AML-193 (cell line): ENCODE measurements at places on chromosomes 16 and 17.

DNA sequence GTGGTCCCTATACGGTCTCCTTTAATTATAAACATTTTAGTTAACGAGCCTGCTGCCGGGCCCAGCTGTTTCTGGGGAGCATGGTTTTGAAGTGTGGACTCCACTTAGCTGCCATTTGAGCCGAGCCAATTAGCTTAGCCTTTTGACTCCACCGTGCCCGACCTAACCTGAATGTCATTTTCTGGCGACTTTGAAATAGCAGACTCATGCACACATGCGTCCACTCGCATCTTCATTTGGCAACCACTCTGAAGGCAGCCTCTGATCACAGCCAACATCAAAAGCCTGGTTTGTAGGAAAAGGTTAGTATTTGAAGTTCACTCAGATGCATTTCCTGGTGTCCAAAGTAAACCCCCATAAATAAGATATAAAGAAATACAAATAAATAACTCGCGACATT, 16.8 kb downstream of the AXIN2 start:
- DNase-seq: no peak

DNA sequence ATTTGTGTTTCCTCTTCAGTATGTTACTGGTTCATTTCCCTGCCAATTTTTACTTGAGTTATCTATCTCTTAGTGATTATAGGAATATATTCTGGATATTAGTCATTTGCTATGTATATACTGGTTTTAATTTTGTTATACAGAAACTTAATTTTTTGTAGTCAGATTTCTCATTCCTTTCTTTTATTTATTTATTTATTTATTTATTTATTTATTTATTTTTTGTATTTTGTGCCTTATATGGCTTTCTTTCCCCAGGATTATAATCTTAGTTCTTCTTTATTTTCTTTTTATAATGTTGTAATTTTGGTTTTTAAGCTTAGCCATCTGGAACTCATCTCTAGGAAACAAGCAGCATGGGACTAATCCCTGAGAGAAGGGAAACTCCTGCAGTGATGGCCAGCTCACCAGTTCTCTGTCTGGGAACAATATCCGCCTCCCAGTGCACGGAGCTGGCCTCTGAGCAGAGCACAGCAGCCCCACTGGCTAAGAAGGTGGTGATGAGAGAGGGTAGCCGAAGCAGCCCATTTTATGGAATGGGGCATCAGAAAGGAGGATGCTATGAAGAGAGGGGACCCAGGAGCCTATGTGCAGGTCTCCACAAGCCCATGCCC, 54.5 kb upstream of the ADORA2B start:
- DNase-seq: no peak

DNA sequence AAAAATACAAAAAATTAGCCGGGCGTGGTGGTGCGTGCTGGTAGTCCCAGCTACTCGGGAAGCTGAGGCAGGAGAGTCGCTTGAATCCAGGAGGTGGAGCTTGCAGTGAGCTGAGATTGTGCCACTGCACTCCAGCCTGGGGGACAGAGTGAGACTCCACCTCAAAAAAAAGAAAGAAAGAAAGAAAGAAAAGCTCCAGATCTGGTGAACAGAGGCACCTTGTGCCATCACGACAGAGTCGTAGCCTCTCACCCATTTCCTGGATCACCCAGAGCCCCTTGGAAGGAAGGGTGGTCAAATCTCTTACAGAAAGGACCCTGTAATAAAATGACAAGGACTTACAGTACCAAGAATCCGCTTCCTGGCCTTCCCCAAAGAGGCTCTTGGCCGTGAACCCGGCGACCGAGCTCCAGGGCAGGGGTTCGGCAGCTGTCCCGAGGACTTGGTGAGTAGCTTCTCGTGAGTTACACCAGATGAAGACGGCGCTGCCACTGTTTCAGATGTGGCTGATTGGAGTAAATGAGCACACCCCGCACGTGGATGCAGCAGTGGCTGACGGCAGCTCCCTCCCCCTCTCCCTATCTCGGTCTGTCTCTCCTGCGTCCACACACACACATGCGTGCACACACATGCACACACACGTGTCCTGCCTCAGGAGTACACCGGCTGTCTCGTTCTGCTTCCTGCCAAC, 13.5 kb downstream of the LGALS3BP start:
- DNase-seq: no peak

GRCh38 chr16:68499006-68499405, 40.1 kb upstream of the ZFP90 start:
- DNase-seq: no peak

GRCh38 chr16:85994492-85995490, 95.8 kb downstream of the IRF8 start:
- no peak for DNase-seq

DNA sequence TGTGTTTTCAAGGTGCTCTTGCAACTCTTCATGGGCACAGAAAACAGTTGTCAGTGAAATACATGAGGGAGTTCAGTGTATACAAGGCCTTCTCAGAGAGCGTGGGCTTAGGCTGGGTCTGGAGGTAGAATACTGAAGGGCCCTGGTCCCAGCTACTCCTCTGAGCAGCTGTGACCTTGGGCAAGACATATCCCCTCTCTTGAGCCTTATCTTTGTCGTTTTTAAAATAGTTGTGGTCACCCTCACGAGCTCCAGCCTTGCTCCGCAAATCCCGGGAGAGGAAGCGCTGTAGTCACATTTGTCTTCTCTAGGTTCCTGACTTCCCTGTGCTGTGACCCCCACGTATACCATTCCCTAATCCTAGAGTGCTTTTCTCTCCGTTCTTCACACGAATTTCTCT, 3.6 kb downstream of the ZNRF1 start:
- no peak for DNase-seq

DNA sequence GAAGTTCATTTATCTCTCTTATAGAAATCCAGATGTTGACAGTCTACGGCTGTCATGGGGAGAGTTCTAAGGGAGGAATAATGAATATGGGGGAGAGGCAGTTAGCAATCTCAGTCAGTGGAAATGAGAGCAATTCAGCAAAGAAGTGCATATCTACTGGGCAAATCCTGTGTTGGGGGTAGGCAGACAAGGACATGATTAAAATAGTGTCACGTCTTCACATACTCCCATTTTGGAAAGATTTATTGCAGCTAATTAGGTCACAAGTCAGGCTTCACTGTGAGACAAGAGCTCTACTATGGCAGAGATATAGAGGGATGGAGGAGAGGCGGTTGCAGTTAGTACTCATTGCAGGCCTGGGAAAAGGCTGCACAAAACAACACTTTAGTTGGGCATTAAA, 29.8 kb downstream of the LRRC36 start:
- no peak for DNase-seq

DNA sequence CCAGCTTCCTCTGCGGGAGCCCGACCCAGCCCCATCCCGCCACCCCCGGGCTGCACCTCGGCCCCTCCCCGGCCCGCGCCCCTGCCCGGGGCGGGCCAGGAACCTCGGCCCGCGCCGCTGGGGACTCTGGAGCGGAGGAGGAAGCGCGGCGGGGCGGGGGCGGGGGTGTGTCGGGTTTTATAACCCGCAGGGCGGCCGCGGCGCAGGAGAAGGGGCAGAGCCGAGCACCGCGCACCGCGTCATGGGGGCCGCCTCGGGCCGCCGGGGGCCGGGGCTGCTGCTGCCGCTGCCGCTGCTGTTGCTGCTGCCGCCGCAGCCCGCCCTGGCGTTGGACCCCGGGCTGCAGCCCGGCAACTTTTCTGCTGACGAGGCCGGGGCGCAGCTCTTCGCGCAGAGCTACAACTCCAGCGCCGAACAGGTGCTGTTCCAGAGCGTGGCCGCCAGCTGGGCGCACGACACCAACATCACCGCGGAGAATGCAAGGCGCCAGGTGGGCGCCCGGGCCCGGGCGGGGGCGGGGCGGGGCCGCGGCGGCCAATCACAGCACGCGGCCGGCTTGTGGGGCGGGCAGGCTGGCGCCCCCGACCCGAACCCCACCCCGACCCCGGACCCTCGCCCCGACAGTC, at the start of gene ACE:
Gene ACE, plus strand, starts transcription at position 208 of the 626 bp plus-strand sequence. Its CDS starts 34 bp downstream, at position 242.
- DNase-seq: no peak

- no peak for DNase-seq
Measured at GRCh38 chr17:19502517-19502916, 31.1 kb upstream of the SLC47A1 start.

GRCh38 chr16:22946433-22946832, 132.5 kb downstream of the HS3ST2 start:
- DNase-seq: no peak

DNA sequence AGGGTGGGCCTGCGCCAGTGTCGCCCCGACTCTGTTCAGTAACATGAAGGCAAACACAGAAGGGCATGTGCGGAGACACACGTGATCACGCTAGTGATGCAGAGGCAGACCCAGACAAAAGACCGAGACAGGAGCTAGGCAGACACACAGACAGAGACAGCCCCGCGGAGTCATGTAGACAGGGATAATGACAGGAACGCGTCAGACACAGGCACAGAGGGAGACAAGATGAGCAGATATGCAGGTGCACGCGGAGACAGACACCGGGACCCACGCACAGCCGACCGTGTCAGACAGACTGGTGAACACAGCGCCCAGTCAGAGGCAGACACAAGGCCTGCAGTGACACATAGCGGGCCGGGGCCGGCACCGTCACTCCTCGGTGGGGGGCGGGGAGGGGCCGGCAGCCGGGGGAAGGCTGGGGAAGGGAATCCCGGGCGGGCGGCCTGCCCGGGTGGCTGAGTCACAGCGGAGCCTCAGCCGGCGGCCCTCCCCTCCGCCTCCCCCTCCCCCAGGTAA, 7.4 kb downstream of the KDM6B start:
- peak; percentile 15 for DNase-seq

GRCh38 chr17:5506307-5506706, 19.9 kb downstream of the MIS12 start:
- no peak for DNase-seq

DNA sequence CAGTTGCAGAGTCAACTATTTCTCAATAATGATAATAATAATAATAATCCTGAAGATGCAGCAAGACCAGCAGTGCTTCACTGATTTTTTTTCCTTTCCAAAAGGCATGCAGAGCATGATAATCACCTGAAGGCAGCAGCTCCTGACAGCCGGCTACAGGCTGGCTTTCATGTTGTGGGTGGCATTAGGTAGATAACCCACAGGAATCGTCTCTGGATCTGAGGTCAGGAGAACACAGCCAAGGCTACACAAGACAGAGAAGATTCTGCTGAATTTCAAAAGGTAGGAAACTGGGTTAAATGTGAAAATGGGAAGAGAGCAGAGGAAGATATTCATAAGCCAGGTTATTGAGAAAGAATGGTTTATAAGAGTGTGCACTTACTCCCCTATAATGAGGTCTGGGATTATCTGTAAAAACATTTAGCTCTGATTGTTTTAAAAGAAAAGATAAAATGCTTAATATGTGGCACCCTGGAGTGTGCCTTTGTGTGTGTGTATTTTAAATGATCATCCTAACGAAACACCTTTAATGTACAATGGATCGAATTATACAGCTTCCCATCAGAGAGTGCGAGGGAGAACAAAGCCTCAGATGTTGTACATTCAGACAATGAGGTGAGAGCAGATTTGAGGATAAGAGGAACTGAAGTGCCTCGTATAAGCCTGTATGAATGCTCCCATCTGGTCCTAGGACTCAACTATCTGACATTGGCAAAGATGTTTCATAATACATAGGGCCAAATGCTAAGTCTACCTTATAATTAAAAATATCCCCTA, 273.1 kb downstream of the PHKB start:
- no peak for DNase-seq

DNA sequence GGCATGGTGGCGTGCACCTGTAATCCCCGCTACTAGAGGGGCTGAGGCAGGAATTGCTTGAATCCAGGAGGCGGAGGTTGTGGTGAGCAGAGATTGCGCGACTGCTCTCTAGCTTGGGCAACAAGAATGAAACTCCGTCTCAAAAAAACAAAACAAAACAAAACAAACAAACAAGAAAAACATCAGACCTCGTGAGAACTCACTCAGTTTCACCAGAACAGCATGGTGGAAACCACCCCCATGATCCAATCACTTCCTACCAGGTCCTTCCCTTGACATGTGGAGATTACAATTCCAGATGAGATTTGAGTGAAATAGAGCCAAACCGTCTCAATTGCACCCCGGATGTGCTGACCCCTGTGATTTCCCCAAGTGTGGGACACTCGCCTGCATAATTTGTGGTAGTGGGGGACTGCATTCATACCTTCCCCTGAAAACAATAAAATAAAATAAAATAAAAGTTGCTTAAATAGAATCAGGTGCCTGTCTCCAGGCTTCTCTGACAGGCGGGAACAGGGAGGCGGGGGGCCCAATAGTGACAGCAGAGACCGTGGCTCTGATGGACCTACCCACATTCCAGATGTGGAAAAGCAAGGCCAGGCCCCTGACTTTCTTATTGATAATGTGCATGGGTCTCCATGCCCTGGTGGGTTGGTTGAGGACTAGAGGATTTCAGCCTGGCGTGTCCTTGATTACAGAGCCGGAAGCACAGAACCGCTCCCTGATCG, 13.1 kb downstream of the ZSCAN10 start:
- DNase-seq: no peak

- no peak for DNase-seq
Measured at GRCh38 chr16:27240948-27241531, 27.5 kb downstream of the NSMCE1 start.

- no peak for DNase-seq
Measured at GRCh38 chr16:16890964-16891363, 512.0 kb downstream of the NPIPA7 start.

GRCh38 chr17:34645594-34645993, 66.2 kb downstream of the TMEM132E start:
- no peak for DNase-seq

DNA sequence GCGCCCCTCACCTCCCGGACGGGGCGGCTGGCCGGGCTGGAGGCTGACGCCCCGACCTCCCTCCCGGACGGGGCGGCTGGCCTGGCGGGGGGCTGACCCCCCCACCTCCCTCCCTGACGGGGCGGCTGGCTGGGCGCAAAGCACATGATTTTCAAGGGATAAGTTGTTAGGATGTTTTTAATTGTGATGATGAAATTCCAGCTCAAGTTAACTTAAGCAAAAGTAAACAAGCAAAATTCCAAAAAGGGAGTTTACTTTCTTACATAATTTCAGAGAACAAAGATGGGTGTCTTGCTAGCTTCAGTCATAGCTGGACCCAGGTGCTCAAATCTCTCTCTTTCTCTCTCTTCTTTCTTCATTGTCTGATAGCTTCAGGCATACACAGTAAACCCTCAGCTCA, 33.6 kb upstream of the MED9 start:
- no peak for DNase-seq

DNA sequence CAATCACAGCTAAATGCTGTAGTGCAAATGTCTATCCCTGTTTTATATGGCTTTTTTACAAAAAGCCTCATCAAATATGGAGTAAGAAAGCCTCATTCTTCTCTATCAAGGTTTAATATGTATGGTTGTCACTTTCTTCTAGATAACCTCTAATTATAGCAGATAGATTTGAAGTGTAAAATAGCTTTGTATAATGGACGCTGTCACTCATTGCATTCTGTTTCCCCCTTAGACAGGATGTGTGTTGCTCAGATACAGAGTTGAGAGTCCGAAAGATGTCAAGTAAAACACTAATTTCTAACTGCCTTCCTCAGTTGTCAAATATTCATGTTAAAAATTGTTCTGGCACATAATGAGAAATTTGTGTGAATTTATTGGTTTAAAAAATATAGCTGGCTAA, 88.0 kb downstream of the NLK start:
- no peak for DNase-seq

GRCh38 chr16:54460263-54460860, 173.8 kb upstream of the IRX3 start:
- no peak for DNase-seq
